Cardiac fibroblast (primary cell): ENCODE measurements at places on chromosomes 5 and 9.

DNA sequence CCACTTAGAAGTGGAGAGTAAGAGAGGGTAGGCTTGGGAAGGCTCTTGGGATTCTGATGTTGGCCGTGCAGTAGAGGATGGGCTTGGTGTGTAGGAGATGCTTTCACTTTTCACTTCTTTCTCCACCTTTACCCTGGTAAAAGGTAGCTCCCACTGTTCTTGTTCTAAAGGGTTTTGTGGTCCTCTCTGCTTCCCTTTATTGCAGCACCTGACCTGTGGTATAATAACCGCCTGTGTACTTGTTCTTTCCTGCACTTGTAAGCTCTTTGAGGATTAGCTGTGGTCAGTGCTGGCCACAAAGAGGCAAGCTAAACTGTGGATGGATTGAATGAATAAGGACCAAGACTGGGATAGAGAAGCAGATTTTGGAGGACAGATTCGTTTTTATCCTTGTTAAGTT is 25.2 kb downstream of the KDM4C start:
- no peak for DNase-seq

GRCh38 chr5:73392775-73393174 is 55.8 kb downstream of the FOXD1 start:
- no peak for DNase-seq

- DNase-seq, result peak; percentile 36
Observed at GRCh38 chr9:88587182-88587581, 52.2 kb downstream of the NXNL2 start.

DNA sequence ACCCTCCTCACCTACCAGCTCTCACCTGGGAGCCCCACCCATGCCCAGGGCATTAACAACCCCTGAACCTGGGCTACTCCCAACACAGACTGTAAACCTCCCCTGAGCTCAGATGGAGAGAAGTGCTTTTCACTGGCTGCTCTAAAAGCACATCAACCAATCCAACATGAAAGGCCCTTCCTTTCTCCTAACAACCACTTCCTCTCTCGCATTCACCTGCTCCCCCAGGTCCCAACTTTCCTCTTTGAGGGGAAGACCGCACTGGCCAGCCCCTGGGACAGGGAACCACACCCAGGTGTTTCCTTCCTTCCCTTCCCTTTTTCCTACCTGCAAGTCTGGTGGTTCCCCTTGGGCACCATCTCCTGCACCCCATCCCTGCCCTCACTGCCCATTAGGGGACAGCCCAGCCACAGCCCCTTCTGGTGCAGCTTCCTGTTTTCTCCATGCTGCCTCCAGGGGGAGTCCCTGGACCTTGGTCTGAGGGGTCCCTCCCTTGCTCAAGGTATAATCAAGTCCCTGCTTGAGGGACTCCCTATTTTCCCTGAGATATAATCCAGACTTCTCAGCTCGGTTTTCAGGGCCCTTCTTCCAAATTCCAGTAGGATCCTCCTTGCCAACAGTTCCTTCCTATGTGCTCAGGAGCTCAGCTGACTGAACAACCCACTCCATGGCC is 30.5 kb upstream of the DAB2IP start:
- DNase-seq, result peak; percentile 48

- DNase-seq, result no peak
Observed at GRCh38 chr5:10860645-10861422, 99.8 kb upstream of the DAP start.

DNA sequence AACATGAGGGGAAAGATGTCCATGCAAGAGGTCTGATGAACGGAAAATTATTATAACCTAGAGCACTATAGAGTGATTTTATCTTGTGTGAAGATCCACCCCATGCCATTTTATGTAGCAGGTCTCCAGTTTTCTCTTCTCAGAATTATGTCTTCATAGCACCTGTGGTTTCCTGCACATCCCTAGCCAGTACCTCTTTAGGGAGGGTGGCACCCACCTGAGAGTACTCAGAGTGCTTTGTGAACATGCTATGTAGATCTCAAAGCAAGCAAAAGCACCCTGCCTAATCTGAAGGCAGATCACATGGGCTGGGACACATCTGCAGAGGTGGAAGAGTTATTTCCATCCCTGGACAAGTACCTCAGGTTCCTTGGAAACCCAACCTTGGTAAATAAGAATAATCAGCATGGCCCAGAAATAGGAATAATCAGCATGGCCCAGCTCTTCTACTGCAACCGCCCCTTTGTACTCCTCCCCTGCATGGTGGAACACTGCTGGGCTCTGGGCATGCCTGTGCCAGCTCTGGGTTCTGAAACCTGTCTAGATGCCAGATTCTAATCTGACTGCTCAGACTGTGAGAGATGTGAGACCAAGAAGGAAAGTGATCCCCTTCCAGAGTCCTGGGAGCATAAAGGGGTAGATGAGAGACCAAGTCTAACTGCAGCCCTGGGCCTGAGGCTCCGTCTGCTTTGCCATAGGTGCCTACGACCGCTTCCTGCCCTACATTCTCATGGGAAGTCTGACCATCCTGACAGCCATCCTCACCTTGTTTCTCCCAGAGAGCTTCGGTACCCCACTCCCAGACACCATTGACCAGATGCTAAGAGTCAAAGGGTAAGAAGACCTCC is 23.7 kb downstream of the SLC22A5 start:
- DNase-seq, result no peak

GRCh38 chr5:142590451-142591231 is 95.2 kb downstream of the FGF1 start:
- DNase-seq, result no peak

DNA sequence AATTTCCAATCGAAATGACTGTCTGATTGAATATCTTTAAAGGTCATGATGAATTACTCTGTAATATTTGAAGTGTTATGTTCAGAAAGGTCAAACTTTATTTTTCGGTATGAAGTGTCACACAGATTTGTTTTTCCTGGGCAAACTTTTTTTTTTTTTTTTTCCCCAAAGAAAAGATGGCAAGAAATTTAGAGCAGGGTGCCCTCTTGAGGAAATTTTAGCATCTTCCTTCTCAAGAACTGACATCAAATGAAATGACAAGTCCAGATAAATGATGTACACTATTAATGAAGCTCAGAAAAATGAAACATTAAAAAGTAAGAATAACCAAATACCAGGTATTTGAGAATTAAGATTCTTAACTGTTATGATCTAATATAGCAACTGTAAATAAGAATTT is 123.6 kb downstream of the INVS start:
- DNase-seq, result peak; percentile 69

- DNase-seq, result no peak
Observed at GRCh38 chr9:22278426-22278825, 168.2 kb upstream of the DMRTA1 start.

GRCh38 chr9:34571481-34571810 is 18.1 kb downstream of the CNTFR start:
- DNase-seq, result no peak

GRCh38 chr9:16147726-16148125 is 594.9 kb downstream of the CCDC171 start:
- no peak for DNase-seq

- DNase-seq, result no peak
Observed at GRCh38 chr5:79111960-79112702, 522 bp downstream of the BHMT start.

- DNase-seq, result peak; percentile 50
Observed at GRCh38 chr5:98099448-98100105, 673.9 kb upstream of the RGMB start.

DNA sequence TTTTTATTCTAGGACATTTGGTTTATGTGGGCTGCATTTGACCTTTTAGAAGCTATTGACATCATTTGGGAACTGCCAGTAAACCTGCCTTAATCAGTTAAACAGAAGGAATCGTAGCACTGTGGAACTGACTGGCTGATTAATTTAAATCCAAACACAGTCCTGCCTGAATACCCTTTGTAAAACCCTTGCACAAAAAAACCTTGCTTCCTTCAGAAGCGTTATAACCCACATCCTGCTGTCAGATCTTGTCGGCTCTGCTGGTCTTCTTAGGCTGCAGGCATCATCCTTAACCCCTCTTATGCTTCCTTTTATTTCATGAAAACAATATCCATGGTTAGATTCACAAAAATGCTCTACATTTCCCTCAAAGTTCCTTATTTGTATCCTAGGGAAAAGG is 46.3 kb downstream of the PAM start:
- DNase-seq, result no peak

- DNase-seq, result no peak
Observed at GRCh38 chr5:9625731-9626130, 4.4 kb downstream of the TAS2R1 start.

- DNase-seq, result no peak
Observed at GRCh38 chr9:79104216-79104615, 467.5 kb upstream of the TLE4 start.

DNA sequence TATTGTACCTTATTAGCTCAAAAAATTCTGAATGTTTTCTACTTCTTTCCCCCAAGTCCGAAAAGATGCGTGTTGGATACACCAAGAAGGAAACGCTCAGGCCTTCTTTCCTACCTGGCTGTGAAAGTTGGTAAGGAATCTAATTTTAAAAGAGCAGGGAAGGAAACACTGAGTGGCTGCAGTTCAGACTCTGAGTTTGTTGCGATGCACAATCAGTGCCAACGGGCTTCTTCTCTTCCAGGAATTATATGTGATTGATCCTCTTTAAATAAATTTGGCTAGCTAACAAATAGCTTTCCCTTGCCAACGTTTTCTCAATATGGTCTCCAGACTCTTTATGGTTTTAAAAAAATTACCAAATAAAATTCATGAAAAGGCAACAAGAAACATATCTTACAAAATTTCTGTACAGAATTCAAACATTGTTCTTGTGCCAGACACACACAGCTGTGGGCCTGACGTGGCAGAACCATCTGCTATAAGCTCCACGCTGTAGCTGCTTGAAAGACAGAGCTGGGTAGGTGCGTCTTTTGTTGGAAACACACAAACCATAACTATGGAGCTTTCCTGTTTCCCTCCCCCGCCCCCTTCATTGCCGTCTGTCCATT is 493.1 kb downstream of the ZNF608 start:
- DNase-seq, result no peak

DNA sequence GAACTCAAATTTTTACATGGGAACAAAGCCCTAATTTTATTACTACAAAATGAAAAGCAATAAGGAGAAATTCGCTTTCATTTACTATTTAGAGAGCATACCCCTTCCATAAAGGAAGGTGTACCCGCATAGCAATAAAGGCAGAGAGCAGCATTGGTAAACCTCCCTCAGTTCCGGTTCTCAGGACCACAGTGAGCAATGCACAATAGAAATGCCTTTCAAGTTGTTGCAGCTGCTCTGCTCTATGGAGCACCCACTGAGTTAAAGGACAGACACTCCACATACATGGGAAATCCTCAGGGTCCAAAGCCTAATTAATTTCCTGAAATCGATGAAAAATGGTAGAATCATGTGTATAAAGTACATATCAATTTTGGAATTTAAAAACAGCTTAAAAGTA is 89.9 kb upstream of the MPDZ start:
- no peak for DNase-seq

GRCh38 chr5:106312360-106312759 is 1358.4 kb downstream of the EFNA5 start:
- DNase-seq, result peak; percentile 38

DNA sequence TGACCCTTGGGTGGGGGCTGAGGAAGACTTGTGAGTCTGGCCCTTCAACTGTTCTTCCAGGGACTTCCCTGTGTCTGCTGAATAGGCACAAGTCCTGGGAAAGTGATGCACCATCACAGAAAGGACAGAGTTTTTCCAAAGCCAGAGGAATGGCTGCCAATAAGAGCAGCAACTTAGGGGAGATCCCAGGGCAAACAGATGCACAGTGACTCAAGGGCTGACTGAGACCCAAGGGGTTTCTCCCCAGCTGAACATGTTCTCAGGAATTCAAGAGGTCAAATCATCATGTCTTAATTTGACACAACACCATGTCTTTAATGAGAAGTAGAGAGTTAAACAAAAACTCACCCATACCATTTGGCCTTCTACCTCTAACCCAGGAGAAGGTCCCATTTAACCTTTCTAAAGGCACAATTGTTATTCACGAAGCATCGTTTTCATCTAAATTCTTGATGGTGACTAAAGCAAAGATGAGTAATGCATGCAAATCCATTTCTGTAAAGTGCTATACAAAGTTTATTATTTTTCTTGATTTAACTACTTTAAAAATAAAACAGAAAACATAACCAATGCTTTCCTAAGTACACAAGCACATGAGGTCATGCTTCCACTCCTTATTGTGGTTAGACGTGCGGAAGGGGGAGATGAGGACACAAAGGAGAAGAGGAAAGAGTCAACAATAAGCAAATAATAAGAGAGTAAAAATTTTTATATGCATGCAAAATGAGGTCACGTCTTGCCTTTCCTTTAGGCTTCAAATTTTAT is 324.1 kb downstream of the PLK2 start:
- DNase-seq, result peak; percentile 94

DNA sequence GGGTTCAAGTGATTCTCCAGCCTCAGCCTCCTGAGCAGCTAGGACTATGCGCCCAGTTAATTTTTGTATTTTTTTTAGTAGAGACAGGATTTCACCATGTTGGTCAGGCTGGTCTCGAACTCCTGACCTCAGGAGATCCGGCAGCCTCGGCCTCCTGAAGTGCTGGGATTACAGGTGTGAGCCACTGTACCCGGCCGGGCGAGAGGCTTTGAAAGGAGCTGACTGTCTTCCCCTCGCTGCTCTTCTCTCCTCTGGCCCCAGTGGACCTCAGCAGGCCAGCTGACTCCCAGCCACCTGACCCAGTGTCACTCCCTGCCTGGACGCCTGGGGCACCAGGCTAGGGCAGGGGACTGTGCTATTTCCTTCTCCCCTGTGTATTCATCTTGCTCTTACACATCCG is 89.5 kb upstream of the ANKRD55 start:
- no peak for DNase-seq

GRCh38 chr5:4881366-4882002 is 258.6 kb upstream of the ADAMTS16 start:
- no peak for DNase-seq
